ENCODE measurements at places on chromosomes 4 and X.

DNA sequence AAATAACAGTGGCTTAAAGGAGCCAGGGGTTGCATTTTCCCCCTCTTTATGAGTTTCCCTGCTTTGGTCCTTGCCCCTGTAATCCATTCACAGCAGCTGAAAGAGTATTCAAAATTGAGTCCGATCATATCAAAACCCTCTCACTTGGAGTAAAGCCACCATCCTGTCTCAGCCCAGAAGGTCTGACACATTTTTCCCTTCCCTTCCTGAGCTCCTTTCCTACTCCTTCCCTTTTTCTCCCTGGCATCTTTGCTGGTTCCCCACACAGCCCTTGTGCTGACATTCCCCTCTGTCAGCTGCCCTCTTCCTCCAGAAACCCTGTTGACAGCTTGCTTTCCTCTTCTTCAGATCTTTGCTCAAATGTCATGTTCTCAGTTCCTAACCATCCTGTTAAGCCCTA lies 295.6 kb downstream of the EVC2 start:
- DNase-seq, result no peak

- DNase-seq, result peak; percentile 46
Observed at GRCh38 chr4:2714061-2714770, 41.9 kb downstream of the TNIP2 start.

GRCh38 chr4:148435654-148436406 lies 6.4 kb downstream of the NR3C2 start:
- DNase-seq, result no peak

DNA sequence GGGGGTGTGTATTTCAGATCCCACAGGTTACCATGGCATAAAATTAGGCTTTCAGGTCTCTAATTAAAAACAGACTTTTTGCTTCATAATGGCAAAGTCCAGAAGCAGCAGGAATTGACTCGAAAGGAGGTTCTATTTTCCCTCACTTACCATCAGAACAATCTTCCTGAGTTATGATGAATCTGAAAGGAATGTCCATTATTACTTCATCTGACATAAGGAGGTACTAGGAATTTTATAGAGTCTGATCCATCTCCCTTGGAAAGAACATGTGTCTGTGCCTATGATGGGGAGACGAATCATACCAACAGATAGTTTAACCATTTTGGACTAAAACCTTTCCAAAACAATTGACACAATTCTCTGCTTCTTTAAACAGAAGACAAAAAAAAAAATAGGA lies 206.3 kb upstream of the FGF13 start:
- DNase-seq, result no peak

DNA sequence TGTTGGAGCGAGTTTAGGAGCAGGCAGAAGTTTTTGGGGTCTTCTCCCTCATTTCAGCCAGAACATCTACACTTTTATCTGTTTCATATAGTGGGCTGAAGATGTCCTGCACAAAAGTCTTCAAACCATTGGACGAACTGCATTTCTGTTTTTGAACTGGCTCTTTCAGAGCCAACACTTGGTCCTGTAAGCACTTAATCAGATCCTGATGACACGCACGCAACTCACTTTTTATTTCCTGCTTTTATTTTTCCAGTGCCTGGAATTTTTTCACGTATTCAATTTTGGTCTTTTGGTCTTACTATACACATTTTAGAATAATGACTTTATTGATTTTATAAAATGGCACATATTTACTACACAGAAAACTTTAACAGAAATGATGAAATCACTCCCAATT lies 40.2 kb upstream of the NKX3-2 start:
- no peak for DNase-seq

DNA sequence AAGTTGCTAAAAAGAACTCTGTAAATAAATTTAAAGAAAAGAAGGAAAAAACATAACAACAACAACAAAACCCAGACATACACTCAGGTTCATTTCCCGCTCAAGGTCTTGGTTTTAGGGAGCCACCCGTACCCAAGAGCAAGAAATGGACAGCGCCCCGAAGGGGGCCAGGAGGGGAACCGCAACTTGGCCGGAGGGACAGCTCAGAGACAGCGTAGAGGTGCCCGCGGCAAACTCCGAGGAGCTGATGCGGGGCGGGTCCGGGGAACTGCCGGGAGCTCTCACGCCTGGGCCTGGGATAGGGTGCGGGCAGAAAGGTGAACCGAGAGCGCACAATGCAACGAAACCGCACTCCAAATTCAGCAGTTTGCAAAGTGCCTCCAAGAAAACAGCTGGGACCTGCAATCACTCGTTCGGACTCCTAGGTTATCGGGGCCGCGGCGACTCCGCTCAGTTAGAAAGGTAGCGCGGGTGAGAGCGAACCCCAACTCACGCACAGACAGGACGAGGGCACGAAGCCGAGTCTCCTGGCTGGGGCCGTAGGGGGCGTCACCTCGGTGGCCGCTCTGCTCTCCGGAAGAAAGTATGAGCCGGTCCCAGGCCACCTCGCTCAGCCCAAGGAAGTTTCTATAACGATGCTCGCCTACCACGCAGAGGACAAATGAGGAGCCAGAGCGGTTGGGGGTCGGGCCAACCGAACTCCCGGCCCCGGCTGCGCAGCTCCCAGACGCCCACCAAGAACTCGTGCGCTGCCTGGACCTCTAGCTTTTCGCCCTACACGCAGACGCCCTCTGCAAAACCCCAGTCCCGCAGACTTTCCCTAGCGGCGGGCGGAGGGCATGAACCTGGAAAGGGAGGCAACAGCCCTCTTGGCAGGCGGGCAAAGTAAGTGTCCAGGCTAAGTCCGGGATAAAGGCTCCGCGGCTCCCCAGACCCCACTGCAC lies 1.4 kb downstream of the NDNF start:
- DNase-seq, result peak; percentile 48

GRCh38 chr4:157779081-157779480 lies 393.7 kb downstream of the GASK1B start:
- DNase-seq, result no peak

DNA sequence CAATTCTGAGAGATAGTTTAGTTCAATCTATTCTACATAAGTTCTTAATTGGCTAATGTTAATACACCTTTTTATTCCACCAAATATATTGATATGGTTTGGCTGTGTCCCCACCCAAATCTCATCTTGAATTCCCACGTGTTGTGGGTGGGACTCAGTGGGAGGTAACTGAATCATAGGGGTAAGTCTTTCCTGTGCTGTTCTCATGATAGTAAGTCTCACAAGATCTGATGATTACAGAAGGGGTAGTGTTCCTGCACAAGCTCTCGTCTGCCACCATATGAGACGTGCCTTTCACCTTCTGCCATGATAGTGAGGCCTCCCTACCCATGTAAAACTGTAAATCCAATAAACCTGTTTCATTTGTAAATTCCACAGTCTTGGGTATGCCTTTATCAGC lies 11.3 kb downstream of the PPA2 start:
- DNase-seq, result no peak

DNA sequence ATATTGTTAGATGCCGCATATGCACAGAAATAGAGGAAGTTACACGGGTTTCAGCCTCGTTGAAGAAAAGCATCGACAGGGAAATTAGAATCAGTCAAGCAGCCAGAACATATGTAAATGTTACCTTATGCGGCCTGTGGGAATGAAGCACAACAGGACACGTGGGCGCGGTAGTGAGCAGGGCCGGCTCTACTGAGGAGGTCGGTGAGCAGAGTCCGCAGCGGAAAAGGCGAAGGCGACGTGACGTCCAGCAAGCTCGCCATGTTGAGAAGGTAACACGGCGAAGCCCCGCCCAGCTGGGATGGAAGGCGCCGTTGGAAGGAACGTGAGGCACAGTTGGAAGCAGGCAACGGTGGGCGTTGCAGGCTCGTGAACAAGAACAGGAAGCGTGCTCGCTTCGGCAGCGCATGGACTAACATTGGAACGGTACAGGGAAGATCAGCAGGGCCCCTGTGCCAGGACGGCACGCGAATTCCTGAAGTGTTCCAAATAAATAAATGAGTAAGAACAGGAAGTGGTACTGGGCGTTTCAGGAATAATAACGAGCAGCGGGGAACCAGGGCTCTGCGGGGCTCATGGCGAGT lies 54.6 kb downstream of the MTNR1A start:
- no peak for DNase-seq

DNA sequence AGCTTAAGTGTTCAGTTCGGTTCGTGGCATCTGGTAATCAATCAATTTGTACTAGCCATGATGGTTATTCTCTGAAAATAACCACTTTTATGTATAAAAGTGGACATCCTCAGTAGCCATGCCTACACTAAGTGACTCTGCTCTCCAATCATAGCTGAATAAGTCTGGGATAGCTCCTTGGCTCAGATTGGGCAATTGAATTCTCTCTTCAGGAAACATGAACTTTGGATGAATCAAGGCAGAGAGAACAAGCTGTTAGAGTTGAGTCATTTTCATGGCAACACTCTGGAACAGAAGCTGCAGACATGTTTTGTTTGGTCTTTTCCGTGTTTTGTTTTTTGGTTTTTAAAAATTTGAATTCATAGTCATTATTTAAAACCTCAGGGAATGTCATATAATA lies 66.8 kb upstream of the TMEM164 start:
- no peak for DNase-seq

DNA sequence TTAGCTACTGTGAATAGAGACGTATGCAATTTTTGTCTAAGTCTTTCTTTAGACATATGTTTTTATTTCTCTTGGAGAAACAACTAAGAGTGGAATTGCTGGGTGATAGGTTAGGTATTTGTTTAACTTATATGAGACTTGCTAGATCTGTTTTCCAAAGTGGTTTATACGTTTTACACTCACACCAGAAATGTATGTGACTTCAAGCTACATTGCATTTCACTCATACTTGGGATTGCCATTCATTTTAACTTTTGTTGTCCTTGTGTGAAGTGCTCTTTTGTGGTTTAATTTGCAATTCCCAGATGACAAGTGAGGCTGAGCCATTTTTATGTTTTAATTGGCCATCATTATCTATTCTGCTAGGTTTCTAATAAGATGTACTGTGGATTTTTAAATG lies 817.2 kb downstream of the GLUD2 start:
- no peak for DNase-seq

DNA sequence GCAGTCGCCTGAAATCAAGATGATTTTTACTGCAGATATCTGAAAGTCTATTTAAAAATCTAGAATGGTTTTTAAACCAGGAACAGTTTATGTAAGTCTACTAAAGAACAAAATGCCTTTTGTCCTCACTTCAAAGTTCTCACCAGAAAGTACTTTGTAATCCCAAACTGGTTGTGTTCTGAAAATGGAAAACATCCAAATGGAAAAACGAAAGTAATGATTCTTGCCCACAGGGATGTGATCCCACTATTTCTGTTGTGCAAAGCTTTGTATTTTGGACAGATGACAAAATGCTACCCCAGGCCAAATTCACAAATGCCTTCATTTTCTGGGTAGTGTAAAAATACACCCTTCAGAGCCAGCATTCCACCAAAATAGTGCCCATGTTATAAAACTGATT lies 265.5 kb upstream of the FTHL17 start:
- DNase-seq, result no peak

DNA sequence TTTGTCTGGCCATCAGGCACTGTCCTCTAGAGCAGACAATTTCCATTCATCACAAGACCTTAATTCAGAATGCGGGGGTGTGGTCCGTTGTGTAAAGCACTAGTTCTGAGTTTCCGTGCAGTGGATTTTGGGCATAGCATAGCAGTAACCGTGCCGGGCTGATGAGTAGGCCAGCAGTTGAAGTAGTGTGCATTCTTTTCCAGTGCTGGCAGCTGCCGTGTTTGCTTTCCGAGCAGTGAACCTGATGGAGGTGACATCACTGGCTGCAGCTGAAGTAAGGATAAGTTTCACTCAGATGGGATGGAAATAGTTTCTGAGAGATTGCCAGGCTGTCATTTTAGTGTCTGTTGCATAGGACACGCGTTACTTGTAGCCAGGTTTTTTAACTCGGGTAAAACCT lies 107.0 kb upstream of the STIM2 start:
- no peak for DNase-seq

DNA sequence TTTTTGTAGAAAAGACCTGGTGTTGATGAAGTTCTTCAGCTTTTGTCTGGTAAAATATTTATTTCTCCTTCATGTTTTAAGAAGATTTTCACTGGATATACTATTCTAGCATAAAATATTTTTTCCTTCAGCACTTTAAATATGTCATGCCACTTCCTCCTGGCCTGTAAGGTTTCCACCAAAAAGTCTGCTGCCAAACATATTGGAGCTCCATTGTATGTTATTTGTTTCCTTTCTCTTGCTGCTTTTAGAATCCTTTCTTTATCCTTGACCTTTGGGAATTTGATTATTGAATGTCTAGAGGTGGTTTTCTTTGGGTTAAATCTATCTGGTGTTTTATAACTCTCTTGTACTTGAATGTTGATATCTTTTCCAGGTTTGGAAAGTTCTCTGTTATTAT lies 35.6 kb upstream of the NMU start:
- no peak for DNase-seq

- DNase-seq, result no peak
Observed at GRCh38 chr4:11590132-11590531, 161.4 kb upstream of the HS3ST1 start.

GRCh38 chr4:82998898-82999297 lies 11.7 kb downstream of the LIN54 start:
- no peak for DNase-seq

DNA sequence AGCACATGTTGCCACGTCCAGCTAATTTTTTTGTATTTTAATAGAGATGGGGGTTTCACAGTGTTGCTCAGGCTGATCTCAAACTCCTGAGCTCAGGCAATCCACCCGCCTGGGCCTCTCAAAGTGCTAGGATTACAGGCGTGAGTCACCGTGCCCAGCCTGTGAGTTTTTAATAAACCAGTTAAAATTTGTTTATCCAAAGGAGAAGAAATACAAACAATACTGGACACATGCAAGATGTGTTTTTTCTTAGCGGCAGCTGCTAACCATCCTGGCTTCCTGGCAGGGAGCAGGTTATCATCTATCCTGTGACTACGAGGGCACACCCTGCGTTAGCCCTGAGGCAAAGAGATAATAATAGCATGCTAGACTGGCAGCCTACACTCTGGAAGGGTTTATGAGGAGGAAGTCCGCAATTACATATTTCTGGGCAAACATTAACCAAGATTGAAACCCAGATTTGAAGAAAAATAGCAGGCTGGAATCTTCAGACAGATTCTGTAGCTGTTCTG lies 191.4 kb downstream of the SPRY1 start:
- no peak for DNase-seq

DNA sequence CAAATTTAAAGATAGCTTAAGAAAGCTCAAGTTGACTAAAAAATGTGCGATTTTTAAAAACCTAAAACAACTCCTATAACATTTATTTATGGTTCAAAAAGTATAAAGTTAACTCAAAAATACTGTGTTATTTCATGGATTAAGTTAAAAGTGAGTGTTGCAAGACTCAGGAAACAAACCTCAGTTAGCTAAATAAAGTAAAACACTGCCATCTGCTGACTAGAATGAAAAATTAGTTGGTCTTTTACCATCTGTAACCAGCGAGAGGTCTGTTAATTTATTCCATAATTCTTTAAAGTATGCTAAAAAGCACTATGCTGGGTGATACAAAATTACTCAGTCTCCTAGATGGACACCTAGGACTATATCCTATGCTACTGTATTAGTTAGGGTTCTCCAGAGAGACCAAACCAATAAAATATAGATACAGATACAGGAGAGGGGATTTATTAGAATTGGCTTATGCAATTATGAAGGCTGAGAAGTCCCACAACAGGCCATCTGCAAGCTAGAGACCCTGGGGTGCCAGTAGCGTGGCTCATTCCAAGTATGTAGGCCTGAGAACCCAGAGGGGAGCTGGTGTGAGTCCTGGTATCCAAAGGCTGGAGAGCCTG lies 4.9 kb upstream of the WDFY3 start:
- DNase-seq, result no peak
